ENCODE measurements at places on chromosomes 1 and 21.

DNA sequence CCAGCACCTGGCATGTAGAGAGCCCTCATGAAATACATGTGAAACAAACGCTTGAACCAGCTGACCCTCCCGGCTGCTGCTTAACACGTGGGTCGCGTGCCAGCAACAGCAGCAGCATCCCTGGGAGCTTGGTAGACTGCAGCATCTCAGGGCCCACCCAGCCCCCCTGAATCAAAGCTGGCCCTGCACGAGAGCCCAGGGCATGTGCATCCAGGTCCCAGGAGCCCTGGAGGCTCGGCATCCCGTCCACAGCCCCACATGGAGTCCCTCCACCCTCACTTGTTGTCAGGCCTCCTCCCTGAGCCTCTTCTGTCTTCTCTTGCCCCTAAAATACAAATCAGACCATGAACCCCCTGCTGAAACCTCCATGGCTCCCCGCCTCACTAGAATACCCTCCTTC lies 123.1 kb downstream of the MATN1 start:
- DNase-seq: no peak

DNA sequence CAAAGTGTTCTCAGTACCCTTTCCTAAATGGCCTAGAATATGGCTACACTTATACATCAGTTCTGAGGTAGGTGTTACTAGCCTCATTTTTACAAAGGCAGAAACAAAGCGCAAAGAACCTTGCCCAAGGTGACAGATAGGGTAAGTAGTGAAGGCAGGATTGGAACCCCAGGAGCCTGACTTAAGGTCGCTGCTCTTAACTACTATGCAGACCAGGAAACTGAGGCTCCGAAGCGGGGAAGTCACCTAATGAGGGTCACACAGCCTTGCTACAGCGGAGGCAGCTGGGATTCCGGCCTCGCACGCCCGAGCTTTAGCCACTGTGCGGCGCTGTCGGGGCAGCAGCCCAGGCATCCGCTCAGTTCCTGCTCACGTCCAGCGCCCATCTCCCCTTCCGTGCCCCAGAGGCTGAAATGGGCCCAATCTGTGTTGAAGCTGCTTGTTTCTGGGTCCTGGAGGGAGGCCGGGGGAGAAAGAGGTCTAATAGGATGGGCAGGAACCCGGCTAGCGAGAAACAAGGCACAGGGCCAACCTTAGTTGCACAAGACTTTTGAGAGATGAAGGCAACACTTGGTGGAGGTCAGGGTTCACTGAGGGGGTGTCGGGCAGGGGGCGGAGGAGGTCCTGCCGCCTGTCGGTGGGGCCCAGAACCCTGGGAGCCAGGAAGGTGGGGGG lies 1.4 kb upstream of the FOXD2 start:
- peak; percentile 92 for DNase-seq

- DNase-seq: peak; percentile 74
Measured at GRCh38 chr1:204630132-204630905, 55.2 kb downstream of the LRRN2 start.

- DNase-seq: peak; percentile 97
Measured at GRCh38 chr1:20008391-20008841, 29.0 kb upstream of the PLA2G2A start.

- no peak for DNase-seq
Measured at GRCh38 chr1:160624464-160624863, 22.4 kb downstream of the SLAMF1 start.

- peak; percentile 74 for DNase-seq
Measured at GRCh38 chr1:145846201-145846612, 777 bp downstream of the NUDT17 start.

DNA sequence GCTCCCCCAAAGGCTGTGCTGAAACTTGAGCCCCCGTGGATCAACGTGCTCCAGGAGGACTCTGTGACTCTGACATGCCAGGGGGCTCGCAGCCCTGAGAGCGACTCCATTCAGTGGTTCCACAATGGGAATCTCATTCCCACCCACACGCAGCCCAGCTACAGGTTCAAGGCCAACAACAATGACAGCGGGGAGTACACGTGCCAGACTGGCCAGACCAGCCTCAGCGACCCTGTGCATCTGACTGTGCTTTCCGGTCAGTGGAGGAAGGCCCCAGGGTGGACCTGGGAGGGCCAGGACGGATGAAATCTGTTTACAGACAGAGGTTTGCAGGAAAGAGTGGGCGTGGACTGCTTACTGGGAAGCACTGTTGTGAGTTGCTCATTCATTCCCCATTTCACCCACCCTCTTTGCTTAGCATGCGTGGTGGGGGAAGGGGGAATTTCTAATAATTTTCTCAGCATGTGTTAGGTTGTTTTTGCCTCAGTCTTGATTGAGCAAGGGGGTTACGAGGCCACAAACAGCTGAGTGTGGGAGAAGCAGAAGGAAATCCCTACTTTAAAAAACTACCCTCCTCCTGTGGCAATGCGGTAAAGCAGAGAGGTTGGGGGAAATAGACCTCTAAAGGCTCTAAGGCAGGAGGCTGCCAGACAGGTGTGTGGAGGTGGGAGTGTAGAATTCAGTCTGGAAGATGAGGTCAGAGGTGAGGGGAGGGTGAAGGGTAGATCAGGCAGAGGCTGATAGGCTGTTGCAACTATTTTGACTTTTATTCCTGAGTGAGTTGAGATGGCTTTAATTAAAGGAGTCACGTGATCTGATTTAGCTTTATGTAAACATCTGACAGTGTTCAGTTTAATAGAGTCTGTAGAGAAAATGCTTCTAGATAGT lies 1.3 kb downstream of the FCGR2A start:
- peak; percentile 72 for DNase-seq

- DNase-seq: no peak
Measured at GRCh38 chr1:41286992-41287391, 44.9 kb upstream of the SCMH1 start.
